ENCODE measurements at places on chromosomes 16 and 17.
A peak's percentile ranks its signal among the peaks of the same experiment; 100 is the strongest.

GRCh38 chr17:49580981-49581647 is 5.4 kb downstream of the NXPH3 start:
- no peak for DNase-seq

DNA sequence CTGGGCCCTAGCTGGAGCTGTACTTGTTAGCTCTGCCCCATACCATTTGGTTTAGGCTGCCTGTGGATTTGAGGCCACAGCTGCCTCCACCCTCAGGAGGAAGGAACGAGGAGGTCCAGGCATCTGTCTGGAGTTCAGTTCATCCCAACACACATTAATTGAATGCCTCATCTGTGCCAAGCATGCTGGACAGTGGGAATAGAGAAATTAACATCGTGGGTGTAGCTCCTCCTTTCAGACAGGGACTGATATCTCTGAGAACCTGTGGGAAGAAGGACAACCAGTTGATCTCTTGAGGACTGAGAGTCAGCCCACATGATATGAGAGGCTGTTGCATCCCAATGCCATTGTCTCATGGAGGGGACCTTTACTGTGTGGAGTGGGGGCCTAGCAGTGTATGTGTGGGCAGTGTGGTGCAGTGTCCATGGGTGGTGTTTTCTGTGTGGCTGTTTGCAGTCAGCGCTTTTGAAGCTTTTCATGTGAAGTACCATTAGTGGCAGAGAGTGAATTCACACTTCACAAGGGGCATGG is 29.4 kb upstream of the DDX52 start:
- no peak for DNase-seq

DNA sequence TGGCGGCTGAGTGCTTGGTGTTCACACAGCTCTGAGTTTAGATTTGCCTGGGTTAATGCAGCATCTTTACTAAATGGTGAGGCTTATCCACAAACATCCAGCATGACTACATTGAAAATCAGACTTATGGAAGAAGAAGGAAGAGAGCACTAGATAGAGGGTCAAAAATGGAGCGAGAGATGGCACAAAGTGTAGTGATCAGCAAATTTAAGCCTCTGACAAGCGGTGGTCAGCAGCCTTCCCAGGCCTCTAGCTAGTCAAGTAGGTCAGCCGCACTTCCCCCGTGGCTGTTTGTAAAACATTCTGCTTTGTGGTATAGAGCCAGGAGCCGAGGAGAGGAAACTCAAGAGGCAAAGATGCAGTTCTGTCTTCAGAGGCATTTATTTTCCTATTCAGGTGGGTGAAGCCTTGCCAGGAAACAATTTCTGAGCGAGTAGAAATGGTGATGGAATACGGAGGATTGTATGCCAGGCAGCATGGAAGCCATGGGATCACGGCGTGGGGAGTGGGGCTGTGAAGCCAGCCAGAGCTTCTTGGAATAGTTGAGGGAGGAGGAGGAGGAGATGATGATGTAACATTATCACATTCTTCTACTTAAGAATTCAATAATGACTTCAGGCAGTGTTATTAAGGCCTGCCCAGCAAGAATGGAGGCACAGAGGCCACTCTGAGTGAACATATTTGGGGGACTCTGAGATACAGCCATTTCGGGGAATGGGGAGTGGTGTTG is 118.9 kb downstream of the MSI2 start:
- no peak for DNase-seq

DNA sequence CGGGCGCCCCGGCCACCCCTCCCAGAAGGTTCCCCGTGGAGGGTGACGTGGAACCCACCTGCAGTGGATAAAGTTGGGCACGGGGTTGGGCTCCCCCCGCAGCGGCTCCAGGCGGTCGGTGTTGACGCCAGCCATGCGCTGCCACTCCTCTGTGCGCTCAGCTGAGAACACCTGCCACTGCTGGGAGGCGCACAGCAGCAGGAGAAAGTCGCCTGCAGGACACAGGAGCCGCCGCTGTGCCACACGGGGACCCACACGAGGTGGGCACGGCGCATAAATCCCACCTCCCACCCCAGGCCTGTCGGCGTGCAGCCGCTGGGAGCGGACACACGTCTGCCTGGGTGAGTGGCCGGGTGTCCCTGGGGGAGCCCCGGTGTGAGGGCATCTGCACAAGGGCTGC is 20.7 kb downstream of the CTU2 start:
- DNase-seq: no peak

DNA sequence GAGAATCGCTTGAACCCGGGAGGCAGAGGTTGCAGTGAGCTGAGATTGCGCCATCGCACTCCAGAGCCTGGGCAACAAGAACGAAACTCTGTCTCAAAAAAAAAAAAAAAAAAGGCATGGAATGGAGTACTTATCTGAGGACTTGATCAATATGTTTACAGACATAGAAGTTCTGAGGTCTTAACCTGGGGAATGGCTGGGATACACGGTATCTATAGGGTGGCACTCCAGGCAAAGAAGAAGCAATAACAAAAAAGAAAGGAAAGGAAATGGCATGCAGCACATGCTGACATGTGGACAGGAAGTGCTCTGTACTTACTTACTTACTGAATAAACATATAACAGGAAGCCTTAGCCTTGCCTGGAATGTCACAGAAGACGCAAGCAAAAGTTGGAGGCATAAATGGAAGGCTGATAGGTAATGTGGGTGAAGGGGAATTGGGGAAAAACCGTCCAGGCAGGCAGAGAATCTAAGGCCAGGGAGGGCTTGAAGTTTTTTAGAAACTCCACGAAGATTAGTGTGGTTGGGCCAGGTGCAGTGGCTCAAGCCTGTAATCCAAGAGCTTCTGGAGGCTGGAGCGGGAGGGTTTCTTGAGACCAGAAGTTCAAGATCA is 10.1 kb upstream of the SPOP start:
- no peak for DNase-seq

GRCh38 chr16:85926370-85926769 is 27.4 kb downstream of the IRF8 start:
- DNase-seq: no peak

DNA sequence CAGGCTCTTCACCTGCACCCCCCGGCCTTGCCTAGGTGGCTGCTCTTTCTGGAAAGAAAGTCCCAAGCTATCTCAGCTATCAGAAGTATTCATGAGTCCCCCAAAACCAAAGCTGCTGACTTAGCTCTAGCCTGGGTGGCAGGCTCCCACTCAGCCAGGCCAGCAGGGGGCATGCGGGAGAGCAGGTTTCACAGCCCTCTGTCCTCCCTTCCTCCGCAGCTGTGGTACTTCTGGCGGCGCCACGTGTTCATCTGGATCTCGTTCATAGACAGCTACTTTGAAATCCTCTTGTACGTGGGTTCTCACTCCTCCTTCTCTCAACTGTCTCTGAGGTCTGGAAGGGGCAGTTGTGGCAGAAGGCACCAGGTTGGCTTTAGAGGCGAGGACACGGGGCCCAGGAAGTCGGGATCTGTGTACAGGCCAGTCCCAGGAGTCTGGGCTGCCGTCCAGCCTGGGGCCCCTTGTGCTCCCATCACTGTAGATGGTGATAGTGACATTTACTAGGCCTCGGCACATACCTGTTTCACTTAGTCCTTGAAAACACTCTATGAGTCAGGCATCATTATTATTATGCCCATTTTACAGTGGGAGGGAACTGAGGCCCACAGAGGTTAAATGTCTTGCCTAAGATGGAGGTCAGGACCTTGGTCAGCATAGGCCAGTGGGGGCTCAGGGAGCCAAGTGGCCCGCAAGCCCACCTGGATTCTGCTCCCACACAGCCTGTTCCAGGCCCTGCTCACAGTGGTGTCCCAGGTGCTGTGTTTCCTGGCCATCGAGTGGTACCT is 12.9 kb downstream of the TRPV2 start:
- DNase-seq: peak; percentile 46

GRCh38 chr16:57588831-57589230 is 39.6 kb upstream of the ADGRG1 start:
- no peak for DNase-seq

GRCh38 chr17:6047966-6048365 is 22.2 kb upstream of the WSCD1 start:
- no peak for DNase-seq

DNA sequence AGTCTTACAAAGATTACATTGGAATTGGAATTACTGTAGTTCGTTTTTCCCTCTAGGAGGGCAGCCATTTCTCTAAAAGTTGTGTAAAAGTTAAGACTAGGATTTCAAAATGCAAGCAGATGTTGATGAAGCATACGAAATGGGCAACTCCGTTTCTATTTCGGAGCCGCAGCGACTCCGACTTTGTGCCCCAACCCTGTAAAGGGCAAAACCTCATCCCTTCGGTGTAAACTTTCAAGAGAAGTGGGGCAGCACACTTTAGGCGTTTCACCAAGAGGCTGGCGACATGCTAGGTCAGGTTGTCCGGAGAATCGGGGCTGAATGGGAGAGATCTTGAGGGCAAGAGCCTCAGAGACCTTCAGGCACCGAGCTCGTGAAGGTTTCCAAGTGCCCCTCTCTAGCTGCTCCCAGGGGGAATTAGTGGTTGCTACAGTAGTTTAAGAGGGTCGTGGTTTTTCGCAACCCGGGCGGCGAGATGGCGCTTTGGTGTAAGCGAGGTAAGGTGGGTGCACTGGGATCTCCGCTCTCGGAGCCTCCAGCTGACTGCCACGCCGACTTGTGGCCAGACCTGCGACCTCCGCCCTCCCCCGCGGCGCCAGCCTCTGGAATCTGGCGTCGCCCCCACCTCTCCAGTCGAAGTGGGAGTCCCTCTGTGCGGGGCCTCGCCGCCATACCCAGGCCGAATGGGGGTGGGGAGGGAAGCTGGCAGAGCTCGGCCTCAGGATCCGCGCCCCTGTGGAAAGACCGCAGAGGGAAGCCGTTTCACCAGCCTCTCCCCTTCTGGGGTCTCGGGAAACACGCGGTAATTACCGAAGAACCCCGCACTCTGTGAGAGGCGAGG is 1.0 kb upstream of the HEXIM2 start:
- peak; percentile 56 for DNase-seq

- DNase-seq: no peak
Observed at GRCh38 chr16:85162478-85163277, 50.4 kb upstream of the CIBAR2 start.

DNA sequence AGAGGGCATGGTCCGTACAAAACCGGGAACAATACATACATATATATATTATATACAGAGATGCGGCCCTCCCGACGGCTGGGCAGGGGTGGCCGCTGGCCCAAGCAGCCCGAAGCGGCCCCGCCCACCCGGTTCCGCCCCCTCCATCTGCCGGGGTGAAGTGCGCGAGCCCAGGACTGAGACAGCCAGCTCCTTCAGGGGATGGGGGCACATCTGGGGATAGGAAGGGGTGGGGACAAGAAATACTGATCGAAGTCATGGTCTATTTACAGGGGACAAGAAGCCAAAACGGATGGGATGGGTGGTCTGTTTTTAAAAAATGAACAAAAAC is 3.8 kb upstream of the SAMD14 start:
- DNase-seq: no peak

DNA sequence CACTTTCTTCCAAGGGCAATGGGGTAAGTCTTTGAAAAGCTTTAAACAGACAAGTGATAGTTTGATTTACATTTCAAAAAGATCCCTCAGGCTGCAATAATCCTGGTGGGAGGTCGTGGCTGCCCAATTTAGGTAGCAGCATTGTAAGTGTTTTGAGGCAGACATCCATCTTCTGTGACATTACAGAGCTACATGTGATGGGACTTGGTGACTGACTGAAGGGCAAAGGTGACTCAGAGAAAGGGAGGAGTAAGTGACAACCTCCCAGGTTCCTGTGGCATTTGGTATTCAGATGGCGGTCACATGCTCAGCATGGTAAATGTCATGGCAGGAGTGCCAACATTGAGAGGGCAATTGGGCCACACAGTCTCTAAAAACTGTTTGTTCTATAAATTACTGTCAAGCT is 26.5 kb downstream of the STAT3 start:
- peak; percentile 21 for DNase-seq

GRCh38 chr17:57445772-57446472 is 189.6 kb downstream of the MSI2 start:
- no peak for DNase-seq

DNA sequence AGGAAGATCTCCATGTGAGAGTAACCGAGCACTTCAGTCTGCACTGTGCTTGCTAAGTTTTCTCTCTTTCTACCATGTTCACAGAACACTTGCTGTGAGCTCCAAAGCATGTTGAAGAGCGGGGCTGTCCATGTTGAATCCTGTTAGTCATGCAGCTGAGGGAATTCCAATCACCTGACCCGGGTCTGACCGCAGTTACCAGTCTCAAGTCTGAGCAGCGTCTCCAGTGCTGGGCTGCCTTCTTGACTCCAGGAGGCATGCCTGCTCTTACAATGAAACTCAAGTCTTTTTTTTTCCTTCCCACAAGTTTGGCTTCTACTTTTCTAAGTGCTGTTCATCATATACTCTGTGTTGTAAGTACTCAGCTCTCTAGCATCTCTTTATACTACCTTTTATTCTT is 44.3 kb downstream of the HOXB1 start:
- DNase-seq: no peak

DNA sequence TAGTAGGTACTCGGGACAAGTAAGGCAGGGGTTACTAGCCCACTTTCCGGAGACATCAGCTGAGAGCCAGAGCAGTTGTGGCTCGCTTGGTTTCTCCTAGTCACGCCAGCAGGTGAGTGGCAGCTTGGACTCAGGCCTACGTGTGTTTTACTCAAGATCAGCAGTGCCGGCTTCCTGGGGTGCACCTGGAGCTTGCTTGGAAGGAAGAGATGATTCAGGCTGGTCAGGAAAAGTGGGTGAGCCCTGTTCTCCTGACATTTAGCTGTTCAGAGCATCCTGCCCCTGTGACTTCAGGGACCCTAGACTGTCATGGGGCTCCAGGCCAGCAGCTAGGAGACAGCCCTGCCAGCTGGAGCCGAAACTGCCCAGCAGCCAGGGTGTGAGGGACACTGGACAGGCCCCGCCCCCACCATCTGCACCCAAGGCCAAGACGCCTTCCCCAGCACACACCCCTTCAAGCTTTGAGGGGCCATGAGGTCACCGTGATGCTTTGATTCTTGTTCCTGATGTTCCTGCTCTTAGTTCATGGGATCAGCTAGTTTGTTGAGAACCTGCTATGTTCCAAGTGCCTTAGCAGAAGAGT is 238.0 kb upstream of the CIBAR2 start:
- DNase-seq: no peak

- DNase-seq: peak; percentile 40
Observed at GRCh38 chr16:70018254-70018653, 67.1 kb downstream of the CLEC18A start.

DNA sequence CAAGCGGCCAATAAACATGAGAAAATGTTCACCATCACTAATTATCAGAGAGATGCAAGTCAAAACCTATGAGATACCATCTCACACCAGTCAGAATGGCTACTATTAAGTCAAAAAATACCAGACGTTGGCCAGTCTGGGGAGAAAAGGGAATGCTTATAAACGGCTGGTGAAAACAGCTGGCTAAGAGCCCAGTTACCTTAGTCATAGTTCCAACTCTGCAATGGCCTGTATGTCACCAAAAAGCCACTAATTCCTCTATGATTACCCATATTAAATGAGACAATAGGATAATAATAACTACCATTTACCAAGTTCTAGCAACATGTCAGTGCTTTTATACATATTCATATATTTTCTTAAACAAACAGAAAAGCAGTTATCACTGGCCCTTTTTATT is 42.9 kb upstream of the CDRT4 start:
- DNase-seq: no peak

All from activated CD4-positive, alpha-beta T cell treated with anti-CD3 and anti-CD28 coated beads, Interleukin-2, amount 50 U/mL, for 1 hour (primary cell).